ENCODE measurements at places on chromosomes 6 and 20.

- DNase-seq = no peak
Measured at GRCh38 chr6:70292193-70292592, 10.7 kb downstream of the COL9A1 start.

DNA sequence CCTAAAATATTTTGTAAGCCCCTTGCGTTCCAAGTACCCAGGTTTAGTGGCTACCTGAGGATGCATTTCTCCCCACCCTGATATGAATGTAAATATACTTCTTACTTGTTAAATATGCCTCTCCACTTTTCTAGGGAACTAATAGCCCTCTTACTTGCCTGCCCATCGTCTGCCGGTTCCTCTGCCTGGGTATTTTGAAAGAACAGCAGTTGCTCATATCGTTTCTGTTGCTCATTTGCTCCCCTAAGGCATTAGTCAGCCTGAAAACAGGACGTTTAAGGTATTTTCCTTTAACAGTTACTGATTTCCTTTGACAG is 141.3 kb upstream of the CARMIL1 start:
- peak; percentile 80 for DNase-seq

GRCh38 chr6:168232062-168232461 is 87.5 kb downstream of the DACT2 start:
- no peak for DNase-seq

GRCh38 chr6:47290124-47290834 is 19.4 kb downstream of the TNFRSF21 start:
- DNase-seq = no peak

DNA sequence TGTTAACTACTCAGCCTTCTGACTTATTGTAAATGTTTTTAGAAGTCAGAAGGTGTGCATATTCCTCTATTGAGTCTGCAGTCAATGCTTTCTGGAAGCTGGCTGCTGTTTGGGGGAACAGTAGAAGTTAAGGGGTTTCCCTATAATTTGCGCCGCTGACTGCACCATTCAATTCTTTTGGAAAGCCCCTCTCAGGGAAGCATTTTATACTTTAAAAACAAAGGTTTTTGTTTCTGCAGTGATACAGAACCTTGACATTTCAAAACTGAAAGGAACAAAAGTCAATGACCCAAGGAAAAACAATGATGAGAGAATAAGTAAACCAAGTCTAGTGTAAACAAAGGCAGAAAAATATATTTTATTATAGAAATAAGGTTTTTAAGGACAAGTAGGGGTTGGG is 120.8 kb upstream of the TNFAIP3 start:
- DNase-seq = no peak

- DNase-seq = no peak
Measured at GRCh38 chr6:4973982-4974745, 29.7 kb downstream of the RPP40 start.

GRCh38 chr6:77178821-77179220 is 284.5 kb downstream of the HTR1B start:
- no peak for DNase-seq

- DNase-seq = no peak
Measured at GRCh38 chr6:106318851-106319250, 6.7 kb downstream of the ATG5 start.

- DNase-seq = no peak
Measured at GRCh38 chr6:132114201-132114825, 163.1 kb upstream of the CCN2 start.

GRCh38 chr20:5638023-5638422 is 112.2 kb upstream of the SHLD1 start:
- no peak for DNase-seq

GRCh38 chr20:4814696-4815252 is 93.1 kb downstream of the PRND start:
- DNase-seq = no peak

- no peak for DNase-seq
Measured at GRCh38 chr6:38185752-38186151, 366.2 kb downstream of the ZFAND3 start.

DNA sequence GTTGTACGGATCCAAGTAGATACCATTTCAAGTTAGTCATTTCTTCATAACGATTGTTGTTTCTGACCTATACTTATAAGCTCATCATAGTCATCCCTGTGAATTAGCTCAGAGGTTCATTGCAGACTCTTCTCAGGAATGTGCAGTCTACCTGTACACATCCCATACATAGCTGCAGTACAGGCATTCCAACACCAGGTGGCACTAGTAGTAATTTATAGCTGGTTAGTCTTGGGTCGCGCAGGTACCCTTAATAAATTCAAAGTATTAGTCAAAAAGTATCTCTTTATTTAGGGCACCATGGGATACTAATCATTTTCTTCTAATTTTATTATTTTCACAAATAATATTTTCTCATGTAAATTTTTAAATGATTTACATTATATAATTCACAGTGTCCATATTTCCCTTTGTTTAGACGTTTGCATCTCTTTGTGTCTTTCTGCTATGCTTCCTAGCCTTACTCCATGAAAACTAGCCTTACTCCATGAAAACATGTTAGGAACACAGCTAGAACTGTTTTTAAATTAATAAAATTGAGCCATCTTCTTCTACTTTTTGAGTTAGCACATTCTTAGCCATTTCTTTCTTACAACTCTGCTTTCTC is 128.6 kb upstream of the FAM83B start:
- peak; percentile 23 for DNase-seq

DNA sequence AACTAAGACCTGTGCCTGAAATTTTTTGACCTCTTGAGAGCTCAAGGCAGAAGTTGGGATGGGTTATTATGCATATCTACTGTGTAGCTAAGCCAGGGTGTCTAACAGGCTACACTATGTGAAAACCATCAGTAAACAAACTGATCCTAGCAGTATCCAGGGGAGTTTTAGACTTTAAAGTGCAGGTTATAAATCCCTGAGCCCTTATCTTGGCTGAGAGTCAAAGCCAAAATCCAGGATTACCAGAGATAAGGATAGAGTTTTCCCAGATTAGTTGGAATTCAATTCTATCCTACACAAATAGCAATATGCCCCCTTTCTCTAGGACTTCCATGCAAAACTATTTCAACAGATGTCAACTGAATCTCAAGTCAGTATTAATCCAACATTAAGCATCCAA is 1229.7 kb downstream of the GRIK2 start:
- DNase-seq = no peak
